ENCODE measurements at places on chromosomes 1 and 21. TPM values are rescaled to one million over a fixed set of nuclear protein-coding genes. Genes with fewer than 3 reads are reported as not detected.

Gene GPR61
- polyA plus RNA-seq: 0.70 TPM

- no peaks in the 10 kb centered on the region for H3K36me3 ChIP-seq
- no peak overlapping the region for H3K4me3 ChIP-seq
- no peaks in the 10 kb centered on the region for H3K27me3 ChIP-seq
- H3K4me1 ChIP-seq: no peaks in the 10 kb centered on the region
- DNase-seq: no peak
Observed at GRCh38 chr1:4755864-4756504, 101.6 kb downstream of the AJAP1 start.

DNA sequence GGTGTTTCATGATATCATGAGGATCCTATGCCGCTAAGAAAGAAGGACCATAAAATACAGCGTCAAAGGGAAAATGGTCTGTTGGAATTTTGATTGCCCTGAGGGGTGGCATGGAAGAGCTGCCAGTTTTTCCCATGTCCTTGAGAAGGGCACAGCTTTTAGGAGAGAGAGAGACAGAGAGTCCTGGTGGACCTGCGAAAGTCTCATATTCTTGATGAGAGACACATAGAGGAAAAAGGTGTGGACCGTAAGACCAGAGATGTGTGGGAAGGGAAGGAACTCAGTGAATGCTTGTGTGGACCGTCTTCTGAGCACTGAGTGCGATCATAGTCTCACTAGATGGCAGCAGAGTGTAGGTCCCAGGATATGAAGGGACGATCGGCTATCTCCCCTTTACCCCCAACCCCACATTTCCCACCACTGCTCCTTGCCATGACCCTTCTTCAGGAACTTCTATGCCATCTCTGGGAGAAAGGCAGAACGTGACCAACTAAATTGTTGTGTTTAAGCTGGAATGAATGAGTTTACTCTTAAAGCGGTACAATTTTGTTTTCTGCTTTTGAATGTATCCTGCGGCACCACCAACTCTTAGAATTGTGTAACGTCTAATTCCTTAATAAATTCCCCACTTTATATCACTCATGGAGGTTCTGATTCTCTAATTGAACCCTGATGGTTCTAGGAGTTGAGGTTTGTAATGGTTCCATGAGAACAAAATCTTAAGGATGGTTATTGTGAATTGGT lies 117.7 kb downstream of the CTH start:
- H3K4me3 ChIP-seq: no peak overlapping the region
- DNase-seq: no peak
- H3K4me1 ChIP-seq: no peaks in the 10 kb centered on the region

DNA sequence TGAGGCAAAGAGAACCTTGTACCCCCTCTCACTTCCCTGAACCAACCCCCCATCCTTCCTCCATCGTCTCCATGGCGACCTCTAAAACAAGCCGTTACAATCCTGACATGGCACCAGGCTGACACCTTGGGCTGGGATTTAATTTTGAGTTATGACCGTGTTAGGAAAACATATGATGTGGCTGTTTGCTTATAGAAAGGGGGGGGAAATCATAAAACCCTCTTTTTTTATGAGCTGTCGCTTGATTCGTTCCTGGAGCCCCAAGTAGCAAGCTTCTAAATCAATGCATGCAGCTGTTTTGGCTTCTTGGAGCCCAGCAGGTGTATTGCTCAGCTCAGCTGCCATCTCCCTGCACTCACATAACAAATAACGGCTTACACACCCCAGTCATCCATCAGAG lies 301.2 kb upstream of the SPAG17 start:
- no peak for DNase-seq
- H3K4me1 ChIP-seq: no peaks in the 10 kb centered on the region
- no peak overlapping the region for H3K27ac ChIP-seq
- no peaks in the 10 kb centered on the region for H3K27me3 ChIP-seq
- no peak overlapping the region for H3K4me3 ChIP-seq

Gene SPAG17
- polyA plus RNA-seq: 13.0 TPM

GRCh38 chr1:245263529-245264095 lies 108.8 kb downstream of the KIF26B start:
- DNase-seq: no peak
- H3K27ac ChIP-seq: no peak overlapping the region
- H3K4me3 ChIP-seq: no peak overlapping the region
- H3K4me1 ChIP-seq: no peaks in the 10 kb centered on the region
- H3K36me3 ChIP-seq: no peaks in the 10 kb centered on the region
- no peaks in the 10 kb centered on the region for H3K27me3 ChIP-seq
